ENCODE measurements at places on chromosomes 12 and 14.

GRCh38 chr12:44626883-44627282 lies 249.2 kb downstream of the NELL2 start:
- DNase-seq = no peak

GRCh38 chr14:36857136-36857535 lies 195.5 kb downstream of the PAX9 start:
- no peak for DNase-seq

GRCh38 chr12:51977320-51977753 lies 25.8 kb downstream of the ACVR1B start:
- DNase-seq = no peak

- DNase-seq = peak; percentile 17
These were observed 790 bp downstream of the BTG1 start for GRCh38 chr12:92144631-92145480.

DNA sequence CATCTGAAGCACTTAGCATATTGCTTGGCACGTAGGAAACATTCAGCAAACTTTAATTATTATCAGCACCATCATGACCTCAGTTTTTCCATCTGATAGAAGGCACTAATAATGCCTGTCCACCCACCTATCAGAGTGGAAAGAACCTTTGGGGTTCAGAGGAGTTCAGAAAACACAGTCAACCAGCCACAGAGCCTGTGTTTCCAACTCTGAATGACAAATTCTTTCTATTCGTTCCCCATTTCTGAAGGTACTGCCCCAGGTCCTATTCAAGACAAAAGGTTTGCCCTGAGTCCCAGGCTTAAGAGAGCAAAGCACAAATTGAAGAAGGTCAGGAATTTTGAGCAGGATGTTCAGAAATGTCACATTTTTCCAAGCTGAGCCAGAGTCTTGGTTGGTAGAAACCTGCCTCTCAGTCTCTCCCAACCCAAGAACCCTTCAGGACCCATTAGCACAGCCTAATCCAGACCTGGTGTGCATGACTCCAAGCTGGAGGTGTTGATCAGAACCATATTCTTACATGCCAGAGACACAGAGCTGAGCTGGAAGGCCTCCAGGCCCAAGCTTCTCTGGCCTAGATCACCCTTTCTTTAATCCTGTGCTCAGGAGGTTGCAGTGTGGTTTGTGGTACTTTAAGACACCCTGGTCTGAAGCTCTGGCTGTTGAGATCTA lies 114.4 kb downstream of the TBX5 start:
- no peak for DNase-seq

- no peak for DNase-seq
These were observed 48.0 kb upstream of the LHX5 start for GRCh38 chr12:113519464-113520307.

DNA sequence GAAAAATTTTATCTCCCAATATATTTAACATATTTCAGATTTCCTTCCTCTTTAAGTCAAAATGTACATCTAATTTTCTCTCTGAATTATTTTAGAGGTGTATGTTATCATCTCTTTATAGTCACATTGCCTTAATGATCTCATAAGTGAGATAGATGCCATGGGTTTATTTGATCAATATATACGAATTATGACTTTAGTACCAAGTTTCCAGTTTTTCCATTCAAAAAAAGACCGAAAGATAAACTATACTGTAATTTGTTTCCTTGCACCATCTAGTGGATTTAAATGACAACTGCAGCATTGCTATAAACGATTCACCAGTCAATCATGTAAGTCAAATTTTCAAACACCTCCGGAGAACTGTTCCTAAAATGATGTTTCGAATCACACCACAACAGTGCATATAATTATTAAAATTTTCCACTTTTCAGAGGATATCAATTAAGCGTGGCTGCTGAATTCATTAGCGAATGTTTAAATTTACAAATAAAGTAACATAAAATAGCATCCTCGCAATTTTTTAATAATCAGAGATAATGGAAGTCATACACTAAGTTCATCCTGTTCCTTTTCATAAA lies 419 bp upstream of the ATXN7L3B start:
- no peak for DNase-seq

DNA sequence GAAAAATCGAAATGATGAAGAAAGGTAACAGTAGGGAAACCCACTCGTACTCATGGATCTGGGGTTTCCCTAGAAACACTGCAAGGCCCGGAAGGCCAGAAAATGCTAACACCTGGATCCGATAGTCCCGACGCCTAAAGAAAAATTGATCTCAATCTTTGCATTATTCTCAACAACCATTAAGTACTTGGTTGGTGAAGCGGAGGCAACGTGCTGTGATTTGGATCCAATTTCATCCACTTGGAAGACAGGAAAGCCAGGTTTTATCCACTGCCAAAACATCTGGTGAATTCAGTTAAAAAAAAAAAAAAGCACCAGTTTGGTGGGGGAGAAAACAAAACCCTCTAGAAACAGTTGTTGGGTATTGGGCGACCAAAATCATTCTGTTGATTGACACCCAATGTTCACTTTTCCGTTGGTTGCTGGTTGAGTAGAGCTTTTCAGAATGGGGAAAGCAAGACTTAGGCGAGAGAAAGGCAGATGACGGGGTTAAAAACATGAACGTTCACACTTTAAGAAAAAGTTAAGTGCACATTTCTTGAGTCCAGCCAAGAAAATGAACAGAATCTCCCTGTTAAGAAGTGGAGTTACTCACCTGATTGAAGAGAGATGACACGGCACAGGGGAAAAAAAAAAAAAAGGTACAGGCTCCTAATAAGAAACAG lies 41.9 kb upstream of the MED13L start:
- no peak for DNase-seq

GRCh38 chr12:116675339-116676107 lies 62.3 kb downstream of the SPRING1 start:
- no peak for DNase-seq

GRCh38 chr12:66168410-66168809 lies 1.4 kb downstream of the TMBIM4 start:
- DNase-seq = no peak

DNA sequence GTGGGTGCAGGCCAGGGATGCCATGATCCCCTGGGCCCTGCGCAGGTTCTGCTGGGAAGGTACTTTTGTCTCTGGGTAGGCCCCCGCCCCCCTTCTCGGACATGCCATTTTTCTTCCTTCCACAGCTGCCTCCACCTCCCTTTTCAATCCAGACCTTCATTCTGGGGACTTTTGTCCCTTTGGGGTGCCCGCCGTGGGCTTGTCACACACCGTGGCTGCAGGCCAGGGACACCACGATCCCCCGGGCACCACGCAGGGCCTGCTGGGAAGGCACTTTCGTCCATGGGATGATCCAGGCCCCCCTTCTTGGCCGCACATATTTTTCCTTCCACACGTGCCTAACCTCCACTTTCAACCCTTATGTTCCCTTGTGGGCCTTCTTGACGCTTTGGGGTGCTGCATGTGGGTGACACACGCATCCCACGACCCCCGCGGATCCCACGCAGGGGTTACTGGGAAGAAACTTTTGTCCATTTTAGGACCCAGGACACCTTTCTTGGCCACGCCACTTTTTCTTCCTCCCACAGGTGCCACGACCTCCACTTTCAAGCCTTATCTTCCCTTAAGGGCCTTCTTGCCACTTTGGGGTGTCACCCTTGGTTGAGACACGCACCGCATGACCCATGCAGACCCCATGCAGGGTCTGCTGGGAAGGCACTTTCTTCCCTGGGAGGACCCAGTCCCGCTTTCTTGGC lies 272.5 kb downstream of the ALG10 start:
- no peak for DNase-seq

- no peak for DNase-seq
These were observed 172.9 kb downstream of the TSPAN9 start for GRCh38 chr12:3250034-3250433.

- DNase-seq = no peak
These were observed 9.9 kb upstream of the DIABLO start for GRCh38 chr12:122235741-122236140.

DNA sequence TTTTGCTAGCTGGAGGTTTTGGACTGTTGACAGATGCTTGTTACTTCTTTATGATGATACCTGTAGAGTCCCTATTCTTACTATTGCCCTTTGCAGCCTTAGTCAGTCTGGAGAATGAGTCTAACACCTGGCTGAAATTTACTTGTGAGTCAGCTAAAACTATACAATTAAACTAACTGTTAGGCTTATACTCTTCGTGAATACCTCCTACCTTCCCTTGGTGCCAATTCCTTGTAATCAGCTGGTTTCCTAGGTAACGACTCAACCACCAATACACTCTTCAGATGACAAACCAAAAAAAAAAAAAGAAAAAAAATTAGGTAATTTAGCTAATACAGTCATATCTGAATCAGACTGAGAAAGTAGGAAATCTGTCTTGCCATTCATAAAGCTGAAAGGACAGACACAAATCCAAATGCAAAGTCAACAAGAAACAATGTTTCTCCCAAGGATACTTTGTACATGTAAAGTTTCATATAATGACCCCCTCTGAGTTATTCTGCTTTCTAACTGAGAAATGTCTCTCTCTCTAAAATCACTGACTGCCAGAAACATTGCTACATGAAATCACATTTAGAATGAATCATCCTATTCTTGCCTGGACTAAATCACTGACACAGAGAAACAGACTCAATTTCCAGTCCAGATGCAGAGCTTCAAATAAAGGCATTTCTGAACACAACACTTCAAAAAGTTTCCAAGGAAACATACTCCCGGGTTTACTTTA lies 56.5 kb upstream of the CDKL1 start:
- DNase-seq = no peak

All from activated CD8-positive, alpha-beta memory T cell treated with anti-CD3 and anti-CD28 coated beads for 1 hour (primary cell).